ENCODE measurements at places on chromosomes 7 and 10.

DNA sequence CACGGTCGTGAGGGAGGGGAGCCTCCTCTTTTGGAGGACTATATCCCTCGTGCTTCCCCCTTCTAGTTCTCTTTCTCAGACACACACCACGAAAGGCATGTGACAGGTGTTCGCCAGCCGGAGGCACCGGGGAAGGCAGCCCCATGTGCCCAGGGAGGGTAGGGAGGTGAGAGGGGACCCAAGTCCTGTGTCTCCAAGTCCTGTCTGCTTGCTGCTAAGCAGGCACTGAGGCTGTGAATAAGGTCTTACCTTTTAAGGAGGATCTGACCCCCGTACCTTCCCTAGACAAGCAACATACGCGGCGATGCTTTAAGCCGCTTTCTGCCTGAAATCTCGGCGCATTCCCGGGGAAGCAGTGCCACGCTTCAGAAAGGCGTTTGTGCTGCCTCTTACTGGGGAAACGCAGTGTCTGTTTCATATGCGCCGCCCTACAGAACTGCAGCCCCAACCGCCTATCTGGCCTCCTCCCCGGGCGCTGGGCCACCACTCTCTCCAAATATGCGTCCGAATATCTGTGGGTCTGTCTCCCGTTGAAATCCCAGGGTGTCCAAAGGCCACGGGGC lies 770 bp downstream of the PLXNA4 start:
- peak; percentile 28 for DNase-seq

DNA sequence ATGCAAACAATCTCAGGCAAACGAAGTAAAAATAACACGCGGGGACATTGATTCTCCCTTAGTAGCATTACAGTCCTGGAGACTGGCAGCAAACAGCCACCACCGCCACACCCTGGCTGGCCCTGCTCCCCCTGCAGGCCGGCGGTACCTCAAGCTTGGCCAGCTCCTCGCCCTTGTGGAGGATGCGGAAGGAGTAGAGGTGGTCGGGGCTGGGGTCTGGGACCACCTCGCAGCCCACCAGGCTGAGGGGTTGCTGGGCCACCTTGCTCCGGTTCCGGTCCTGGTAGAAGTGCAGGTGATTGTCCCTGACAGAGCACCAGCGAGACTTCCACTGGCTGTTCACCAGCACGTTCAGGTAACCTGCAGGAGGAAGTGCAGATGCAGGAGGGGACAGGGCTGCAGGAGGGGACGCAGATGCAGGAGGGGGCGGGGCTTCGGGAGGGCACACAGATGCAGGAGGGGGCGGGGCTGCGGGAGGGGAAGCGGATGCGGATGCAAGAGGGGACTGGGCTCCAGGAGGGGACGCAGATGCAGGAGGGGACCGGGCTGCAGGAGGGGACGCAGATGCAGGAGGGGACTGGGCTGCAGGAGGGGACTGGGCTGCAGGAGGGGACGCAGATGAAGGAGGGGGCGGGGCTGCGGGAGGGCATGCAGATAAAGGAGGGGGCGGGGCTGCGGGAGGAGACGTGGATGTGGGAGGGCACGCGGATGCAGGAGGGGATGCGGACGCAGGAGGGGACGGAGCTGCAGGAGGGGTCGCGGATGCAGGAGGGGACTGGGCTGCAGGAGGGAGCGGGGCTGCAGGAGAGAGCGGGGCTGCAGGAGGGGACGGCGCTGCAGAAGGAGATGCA lies 65.7 kb downstream of the VWA2 start:
- DNase-seq, result peak; percentile 51

GRCh38 chr7:29005829-29006228 lies 47.7 kb upstream of the TRIL start:
- DNase-seq, result no peak

GRCh38 chr7:2714636-2715035 lies 26.6 kb downstream of the AMZ1 start:
- DNase-seq, result no peak

DNA sequence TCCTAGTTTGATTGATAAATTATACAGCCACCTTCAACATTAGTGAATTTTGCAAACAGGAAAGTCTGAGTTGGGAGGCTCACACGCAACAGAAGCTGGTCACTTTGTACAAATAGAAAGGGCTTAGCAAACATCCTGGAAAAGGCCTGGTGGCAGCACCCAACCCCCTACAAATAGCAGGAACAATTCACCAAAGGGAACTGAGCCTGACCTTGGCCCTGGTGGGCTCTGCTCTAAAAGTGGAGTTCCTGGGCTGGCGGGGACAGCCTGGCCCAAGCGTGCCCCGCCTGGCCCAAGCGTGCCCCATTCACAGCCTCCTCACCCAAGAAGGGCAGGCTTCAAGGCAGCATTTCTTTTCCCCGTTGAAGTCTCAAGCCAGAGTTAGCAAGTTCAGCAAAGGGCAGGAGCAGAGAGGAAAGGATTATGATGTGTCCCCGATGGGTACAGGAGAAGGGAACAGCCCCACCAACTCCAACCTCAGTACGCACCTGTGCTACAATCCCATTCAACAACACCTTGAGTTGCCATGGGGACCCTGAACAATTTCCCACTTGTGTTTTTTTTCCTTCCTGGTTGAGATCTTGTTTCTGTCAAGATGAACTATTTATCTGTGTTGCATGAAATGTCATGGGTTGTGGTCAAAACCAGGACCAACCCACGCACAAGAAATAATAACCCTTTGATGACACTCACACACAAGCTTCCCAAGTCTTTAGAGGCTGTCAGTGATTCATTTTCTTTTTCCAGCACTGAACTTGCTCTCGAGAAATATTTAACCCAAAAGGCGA lies 43.4 kb downstream of the RGS10 start:
- no peak for DNase-seq

GRCh38 chr10:115857856-115858255 lies 415.1 kb downstream of the GFRA1 start:
- DNase-seq, result no peak

- no peak for DNase-seq
Measured at GRCh38 chr10:62426086-62426485, 51.9 kb downstream of the ZNF365 start.

DNA sequence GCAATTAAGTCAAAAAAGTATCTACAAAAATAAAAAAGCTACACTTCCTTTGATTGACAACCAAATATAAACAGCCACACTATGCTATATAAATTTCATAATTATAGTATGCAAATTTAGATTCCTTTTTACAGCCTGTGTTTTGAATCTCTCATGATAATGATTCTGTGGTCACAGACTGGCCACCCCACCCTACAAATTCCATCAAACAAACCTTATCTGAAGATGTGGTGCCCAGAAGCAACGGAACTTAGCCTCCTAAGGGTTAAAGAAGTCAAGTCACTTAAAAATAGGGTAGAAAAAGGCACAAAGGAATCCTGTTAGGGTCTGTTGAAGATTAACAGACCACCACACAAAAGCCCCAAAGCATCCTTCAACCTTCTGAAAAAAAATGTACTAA lies 351.8 kb downstream of the INHBA start:
- no peak for DNase-seq

GRCh38 chr10:19993714-19994315 lies 177.6 kb downstream of the PLXDC2 start:
- DNase-seq, result no peak

DNA sequence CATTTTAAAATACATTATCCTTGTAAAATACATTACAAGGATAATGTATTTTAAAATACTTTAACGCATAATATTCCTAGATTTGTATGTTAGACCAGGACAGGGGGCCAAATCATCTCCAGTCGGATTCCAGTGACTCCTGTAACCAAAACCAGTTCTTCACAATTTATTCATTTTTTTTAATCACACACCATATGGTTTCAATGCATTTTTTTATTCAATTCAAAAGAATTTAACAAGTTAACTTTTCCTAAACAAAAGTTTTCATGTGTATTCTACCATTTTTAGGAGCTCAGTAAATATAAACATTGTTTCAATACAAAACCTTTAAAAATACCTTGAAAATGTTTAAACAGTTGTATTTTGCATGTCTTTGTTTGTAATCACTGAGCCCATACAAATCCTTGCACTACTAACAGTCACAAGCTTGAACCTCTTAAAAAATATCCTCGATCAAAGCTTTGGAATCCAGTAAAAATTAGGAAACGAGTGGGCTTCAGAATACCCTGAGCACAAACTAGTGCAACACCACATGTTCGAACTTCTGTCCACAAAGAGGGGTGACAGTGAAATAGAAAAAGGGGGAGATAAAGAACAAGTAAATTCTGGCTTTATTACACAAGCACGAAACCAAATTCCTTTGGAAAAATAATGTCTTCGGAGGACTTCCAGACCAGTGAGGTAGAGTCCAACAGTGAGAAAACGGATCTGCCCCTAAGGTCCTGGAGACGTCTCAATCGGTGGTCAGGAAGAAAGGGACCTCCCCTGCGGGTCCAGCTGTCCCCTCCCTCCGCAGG lies 1.6 kb downstream of the CCDC71L start:
- no peak for DNase-seq

DNA sequence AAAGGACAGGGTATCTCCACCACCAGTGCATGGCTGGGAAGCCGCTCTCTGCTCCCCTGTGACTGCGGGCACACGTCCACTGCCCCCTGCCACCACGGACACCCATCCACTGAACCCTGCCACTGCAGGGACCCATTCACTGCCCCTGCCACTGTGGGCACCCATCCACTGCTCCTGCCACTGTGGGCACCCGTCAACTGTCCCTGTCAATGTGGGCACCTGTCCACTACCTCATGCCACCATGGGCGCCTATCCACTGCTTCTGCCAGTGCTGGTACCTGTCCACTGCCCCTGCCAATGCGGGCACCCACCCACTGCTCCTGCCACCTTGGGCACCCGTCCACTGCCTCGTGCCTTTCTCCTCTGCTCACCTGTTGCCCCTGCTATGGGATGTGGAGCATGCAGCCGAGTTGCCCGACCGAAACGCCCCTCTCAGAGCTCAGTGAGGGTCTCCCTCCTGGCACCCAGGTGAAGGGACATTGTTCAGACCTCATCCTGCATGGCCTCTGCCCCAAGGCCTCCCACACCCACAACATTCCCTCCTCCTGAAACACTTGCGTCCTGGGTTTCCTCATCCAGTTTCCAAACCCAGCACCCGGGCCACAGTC lies 207.4 kb downstream of the ADARB2 start:
- DNase-seq, result no peak

DNA sequence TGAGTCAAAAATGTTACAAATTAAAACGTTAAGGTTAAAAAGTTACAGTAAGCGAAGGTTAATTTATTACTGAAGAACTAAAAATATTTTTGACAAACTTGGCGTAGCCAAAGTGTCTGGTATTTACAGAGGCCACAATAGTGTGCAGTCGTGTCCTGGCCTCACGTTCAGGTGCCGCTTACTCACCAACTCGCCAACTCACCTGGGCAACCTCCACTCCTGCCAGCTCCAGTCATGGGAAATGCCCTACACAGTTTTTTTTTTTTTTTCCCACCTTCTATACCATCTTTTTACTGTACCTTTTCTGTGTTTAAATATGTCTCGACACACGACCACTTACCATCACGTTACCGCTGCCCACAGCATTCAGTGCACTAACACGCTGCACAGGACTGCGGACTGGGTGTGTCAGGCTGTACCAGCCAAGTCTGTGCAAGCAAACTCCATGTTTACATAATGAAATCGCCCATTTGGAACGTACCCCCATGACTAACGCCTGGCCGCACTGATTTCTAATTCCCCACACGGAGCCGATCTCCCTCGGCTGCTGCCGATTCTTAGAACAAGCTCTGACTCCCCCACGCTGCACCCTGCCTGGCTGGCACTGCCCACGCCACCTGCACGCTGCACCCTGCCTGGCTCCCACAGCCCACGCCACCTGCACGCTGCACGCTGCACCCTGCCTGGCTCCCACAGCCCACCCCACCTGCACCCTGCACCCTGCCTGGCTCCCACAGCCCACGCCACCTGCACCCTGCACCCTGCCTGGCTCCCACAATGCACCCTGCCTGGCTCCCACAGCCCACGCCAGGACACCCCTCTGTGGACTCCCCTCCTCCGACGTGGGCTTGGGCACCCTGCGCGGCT lies 203.1 kb downstream of the ZMYND11 start:
- DNase-seq, result no peak

- no peak for DNase-seq
Measured at GRCh38 chr7:96244992-96245292, 77.0 kb downstream of the SLC25A13 start.

DNA sequence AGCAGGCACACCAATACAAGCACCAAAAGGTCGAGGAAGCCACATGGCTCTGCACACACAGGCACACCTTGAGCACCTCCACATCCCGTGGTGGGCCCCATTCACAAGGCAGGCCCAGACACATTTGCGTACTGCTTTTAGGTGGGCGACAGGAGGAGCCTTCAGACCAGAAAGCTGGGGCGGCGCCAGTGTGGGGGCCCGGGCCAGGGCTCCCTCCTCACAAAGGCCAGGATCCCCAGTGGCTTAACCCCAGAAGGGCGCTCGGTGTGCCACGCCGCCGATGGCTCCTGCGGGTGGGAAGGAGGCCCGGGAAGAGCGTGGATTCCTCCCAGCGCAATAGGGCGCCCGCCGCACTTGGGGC lies 2.8 kb upstream of the SMARCD3 start:
- no peak for DNase-seq

GRCh38 chr10:88886557-88886956 lies 6.5 kb downstream of the STAMBPL1 start:
- no peak for DNase-seq

DNA sequence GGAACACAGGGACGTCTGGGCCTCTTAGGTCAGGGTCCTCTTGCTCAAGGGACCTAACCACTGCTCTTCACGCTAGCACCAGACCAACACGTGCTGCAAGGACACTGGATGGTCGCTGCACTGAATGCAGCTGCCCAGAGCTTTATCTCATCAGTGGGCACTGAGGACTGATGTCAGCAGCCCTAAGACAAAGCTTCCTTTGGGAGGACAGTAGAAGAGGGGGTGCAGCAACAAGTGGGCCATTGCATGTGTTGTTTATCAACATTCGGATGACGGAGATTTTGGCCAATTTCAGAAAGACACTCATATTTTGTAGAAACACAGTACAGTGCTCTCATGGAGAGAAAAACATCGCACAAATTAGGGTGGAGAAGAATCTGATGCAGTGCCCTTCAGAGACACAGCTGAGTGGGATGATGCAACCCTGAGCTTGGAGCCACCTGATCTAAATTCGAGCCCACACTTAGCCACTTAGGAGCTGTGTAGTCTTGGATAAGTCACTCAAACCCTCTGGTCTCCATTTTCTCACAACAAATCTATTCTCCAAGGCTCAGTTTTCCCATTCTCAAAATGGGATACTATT lies 1.7 kb downstream of the OPALIN start:
- DNase-seq, result no peak

All from NCI-H748 treated with DMSO at 0.1 percent for 48 hours (cell line).